ENCODE measurements at places on chromosomes 3 and 15. TPM values are rescaled to one million over a fixed set of nuclear protein-coding genes. Genes with fewer than 3 reads are reported as not detected.

DNA sequence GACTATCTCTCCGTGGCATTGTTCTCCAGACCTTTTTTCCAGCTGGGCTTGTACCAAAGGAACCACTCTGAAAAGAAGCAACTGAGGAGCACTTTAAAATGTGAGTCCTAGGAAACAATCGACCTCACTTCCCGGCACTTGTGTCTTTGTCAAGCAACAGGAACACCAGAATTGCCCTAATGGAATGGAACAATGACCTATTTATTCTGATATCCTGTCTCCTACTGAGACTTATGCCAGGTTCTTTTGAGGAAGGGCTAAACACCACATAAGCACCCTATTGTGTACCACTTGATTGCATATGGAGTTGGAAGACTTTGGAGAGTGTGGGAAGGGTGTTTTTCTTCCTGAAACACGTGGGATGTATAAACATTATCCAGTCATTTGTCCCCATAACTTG lies 56.8 kb upstream of the TGFBR2 start:
- no peak for DNase-seq

DNA sequence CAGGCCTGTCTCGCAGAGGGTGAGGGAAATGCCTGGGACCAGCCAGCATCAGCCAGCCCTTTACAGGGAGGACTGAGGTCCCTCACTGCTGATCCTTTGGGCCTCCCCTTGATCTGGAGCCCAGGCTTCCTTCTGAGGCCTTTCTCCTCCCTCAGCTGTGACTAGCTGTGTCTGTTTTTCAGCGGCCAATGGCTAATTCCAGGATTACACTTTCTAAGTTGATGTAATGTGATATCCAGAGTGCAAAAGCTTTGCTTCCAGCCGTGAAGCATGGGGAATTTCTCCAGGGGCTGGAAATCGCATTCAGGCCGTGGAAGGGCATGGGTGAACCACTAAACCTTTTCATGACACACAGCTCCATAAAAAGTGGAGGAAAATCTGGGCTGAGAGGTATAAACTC lies 157.6 kb downstream of the SHQ1 start:
- DNase-seq, result no peak

DNA sequence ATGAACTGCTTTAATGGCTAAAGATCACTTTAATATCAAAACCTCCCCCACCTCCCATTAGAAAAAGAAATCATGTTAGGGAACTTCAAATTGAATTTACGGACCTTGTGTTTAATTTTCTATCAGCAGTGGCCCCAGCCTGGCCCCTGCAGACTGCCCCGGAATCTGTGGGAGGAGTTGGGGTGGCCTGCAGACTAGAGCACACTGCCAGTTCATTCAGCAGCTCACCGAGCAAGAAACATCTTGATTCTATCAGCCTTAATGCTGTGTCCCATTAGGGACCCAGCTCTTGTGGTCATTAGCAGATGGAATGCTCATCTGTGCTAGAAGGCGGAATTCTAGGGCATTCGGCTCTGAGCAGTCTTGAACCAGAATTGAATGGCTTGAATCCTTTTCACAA lies 54.2 kb downstream of the FLNB start:
- DNase-seq, result no peak

DNA sequence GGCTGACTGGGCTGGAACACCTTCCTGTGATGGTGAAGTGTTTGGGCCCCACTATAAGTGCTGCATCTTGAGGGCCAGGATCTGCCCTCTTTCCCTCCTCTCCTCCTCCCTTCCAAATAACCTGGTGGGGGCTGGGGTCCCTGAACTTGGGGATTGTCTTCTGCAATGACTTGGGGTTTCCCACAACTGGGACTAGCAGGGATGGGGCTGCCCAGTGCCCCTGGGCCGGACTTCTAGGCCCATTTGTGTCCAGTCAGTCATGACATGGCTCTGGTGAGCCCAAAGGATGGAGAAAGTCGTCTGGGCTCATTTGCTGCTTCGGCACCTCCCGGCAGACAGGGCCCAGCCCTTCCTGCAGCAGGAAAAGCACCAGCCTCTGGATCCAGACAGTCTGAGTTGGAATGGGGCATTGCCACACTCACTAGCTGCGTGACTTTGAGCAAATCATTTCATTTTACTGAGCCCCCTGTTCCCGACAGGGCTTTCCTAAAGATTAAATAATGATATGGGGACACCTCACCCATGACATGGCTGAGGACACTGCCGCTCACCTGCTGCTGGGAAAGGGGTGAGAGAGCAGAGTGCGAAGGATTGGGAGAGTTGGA lies 113.2 kb downstream of the DNAJB8 start:
- DNase-seq, result no peak

- no peak for DNase-seq
Observed at GRCh38 chr3:84965141-84965540, 6.4 kb downstream of the CADM2 start.

DNA sequence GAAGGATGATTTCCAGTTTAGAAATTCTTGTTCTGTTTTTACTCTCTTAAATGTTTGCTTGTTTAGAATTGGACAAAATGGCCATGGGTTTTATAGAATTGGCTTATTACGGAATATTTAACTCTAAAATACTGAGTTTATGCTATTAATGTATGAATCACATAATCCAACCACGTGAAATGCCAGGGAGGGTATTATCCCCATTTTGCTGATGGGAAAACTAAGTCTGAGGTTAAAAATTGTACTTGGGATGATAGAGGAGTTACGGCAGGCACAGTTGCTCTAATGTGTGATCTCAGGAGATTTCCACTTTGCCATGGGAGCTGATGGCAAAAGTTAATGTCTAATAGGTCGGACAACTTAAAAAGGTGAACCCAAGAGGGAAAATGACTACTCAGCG lies 194.4 kb downstream of the ITPR1 start:
- no peak for DNase-seq

The SMCO1 gene
- not detected for polyA plus RNA-seq

The PGBD4 gene
- polyA plus RNA-seq, result 2.3 TPM

The GUCA1C gene
- 0.26 TPM for polyA plus RNA-seq
